ENCODE measurements at places on chromosomes 4 and X.

GRCh38 chr4:154608361-154609252 lies 3.8 kb downstream of the FGG start:
- DNase-seq, result no peak

DNA sequence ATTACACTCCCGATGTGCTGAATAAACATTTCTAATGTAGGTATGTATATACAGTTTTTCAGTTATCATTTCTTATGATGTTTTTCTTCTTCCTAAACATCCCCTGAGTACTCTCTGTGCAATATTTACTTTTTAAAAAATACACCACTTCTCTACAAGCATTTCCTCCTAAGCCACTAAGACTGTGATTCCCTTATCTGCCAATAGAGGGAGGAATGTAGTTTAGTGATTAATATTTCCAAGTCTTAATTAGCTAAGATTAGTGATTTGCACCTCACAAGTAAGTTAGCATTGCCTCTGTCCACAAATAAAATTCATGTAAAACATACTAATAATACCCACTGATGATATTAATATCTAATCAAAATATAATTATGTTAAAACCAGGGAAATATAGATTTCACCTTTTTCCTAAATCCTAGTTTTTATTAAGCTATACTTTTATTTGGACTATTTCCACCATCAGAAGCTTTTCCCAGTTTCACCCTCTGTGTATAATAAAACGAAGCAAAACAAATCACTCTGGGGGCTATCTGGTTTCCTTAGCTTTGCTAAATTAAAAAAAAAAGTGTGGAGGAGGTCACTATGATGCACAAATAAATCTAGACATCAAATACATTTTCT lies 909.1 kb downstream of the FAT4 start:
- DNase-seq, result no peak

DNA sequence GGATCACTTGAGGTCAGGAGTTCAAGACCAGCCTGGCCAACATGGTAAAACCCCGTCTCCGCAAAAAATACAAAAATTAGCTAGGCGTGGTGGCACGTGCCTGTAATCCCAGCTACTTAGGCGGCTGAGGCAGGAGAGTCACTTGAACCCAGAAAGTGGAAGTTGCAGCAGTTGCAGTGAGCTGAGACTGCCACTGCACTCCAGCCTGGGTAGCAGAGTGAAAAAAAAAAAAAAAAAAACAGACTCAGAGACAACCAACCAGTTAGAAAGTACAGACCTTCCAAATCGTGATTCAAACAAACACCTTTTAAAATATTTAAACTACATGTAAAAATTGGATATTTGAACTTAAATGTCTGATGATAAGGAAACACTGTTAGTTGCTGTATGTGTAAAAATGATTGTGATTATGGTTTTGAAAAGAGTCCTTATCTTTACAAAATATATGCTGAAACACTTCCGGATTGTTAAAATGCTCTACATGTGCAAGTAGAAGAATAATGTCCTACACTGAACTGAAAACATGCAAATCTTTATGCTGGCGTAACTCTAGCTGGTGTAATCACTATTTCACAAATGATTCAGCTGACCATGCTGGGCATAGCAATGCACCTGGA lies 37.8 kb downstream of the SH3KBP1 start:
- peak; percentile 22 for DNase-seq

- DNase-seq, result no peak
Observed at GRCh38 chr4:168451331-168451730, 29.0 kb downstream of the DDX60L start.

DNA sequence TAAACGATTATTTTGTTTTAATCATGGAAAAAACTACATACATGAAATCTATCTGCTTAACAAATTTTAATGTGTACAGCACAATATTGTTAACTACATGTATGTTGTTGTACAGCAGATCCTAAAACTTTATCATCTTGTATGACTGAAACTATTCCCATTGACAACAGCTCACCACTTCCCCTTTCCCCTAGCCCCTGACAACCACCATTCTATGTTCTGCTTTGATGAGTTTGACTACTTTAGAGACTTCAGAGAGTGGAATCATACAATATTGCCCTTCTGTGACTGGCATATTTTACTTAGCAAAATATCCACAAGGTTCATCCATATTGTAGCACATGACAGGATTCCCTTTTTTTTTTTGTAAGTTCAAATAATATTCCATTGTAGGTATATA lies 185.9 kb downstream of the CFAP299 start:
- DNase-seq, result no peak

GRCh38 chr4:148192526-148192925 lies 249.7 kb downstream of the NR3C2 start:
- no peak for DNase-seq

DNA sequence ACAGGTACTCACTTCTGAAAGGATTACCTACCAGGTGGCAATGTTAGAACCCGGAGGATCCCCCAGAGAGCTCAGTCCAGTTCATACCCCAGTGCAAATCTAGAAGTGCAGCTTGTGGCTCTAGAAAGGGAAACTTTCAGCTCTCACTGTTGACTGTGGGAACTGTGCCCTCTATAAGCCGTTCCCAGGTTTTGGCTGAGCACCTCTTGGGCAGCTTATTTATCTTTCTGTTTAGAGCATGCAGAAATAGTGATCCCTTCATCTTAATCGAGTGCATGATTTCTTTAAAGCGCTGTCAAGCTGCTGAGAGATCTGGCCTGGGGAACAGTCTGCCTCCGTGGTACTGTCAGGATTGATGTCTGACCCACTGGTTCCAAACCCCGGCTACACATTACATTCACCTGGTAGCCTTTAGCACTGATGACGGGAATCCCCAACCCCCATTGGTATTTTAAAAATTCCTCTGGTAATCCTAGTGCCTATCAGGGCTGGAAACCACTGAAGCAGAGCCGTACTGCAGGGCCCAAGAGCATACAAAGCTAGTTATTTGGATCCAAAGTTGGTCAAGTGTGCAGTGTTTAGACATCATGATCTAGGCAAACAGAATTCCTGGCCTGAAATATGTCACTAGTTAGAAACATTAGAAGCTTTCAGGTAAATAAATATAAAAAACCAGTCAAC lies 103.2 kb downstream of the KLHL8 start:
- no peak for DNase-seq

DNA sequence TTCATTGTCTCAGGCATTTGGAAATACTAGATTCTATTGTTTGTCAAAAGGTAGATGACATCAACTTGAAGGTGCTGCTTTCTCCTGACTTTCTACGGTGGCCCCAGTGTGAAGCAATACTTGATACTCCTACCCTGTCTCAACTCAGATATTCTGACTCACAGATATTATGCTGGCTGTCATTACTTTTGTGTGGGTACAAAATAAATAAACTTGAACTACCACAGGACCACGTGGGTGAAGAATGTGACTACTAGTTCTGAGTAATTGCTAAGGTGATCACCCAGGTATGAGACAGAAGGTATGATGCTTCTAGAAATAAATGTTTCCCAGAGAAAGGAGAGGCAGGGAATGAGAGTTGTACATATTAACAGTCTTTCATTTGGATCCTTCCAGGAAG lies 275.3 kb upstream of the SPOCK3 start:
- no peak for DNase-seq

- DNase-seq, result no peak
Observed at GRCh38 chr4:158875455-158875854, 106.6 kb downstream of the FNIP2 start.

DNA sequence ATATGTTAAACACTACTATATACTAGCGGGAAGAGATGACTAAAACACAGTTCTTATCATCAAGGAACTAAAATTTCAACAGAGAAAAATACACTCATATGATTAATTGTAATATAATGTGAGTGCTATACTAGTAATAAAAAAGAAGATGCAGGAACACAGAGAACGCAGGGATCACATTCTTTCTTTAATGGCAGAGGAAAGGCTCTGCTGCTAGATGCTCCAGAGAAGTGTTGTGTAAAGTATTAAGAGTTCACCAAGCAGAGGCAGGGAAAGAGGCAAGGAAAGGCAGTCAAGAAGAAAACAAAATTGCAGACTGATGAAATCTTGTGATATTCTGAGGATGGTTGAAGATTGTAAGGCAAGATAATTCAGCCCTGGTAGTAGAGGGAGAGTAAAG lies 394.7 kb downstream of the PDGFC start:
- DNase-seq, result no peak

DNA sequence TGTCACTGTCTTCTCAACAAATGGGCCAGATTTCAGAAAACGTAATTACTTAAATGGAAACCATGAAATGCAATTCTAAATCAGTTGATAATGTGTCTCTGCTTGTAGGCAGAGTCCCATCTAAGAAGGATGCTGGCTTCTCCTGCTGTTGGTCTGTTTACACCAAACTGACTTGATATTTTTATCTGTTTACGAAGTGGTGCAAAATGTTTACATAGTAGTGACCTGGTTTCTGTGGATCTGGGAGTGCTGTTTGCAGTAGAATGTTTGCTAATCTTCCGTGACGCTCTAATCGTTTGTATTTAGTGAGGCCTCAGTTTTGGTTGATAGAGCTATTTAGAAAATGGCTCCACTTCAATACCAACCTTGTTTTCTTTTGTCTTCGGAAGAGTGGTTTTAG lies 213.5 kb downstream of the VEGFC start:
- DNase-seq, result no peak

GRCh38 chr4:101238706-101239105 lies 108.6 kb downstream of the PPP3CA start:
- no peak for DNase-seq

DNA sequence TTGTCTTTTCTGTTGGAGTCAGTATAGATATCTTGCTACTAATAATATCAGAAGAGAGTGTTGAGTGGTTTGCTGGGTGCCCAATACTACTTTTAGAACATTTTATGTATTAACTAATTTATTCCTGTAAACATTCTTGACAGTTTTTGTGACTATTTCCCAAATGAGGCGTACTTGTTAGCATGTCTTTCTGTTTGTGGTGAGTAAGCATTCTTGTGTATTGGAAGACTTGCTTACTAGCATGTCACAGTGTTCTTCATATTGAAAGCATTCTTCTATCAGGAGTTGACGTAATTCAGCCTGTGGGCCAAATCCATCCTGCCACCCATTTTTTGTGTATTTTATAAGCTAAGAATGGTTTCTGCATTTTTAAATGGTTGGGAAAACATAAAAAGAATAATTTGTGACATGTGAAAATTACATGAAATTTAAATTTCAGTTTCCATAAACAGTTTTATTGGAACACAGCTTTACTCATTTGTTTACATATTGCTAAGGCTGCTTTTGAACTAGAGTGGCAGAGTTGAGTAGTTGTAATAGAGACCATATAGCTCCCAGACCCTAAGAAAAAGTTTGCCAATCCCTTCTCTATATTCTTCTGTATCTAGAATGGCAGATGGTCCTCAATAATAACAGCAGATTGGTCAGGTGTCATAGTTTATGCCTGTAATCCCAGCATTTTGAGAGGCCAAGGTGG lies 20.4 kb downstream of the REPS2 start:
- DNase-seq, result no peak

GRCh38 chr4:113053883-113054282 lies 4.4 kb downstream of the ANK2 start:
- DNase-seq, result no peak

DNA sequence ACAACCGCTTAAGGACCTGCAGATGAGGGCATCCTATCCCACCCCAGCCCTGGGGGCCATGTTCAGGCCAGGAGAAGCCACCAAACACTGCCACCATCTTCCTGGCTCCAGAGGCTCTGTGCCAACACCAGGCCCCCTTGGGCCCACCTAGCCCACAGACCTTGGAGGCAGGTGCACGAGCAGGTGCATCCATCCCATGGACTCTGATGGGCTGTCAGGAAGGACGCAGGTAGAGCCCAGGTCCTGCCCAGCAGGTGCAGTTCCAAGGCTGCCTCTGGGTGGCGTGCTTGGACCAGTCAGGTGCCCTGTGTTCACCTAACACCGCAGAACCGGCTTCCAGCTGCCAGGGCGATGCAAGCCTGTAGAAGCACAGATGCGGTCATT lies 22.8 kb upstream of the PDE6B start:
- DNase-seq, result peak; percentile 35

- no peak for DNase-seq
Observed at GRCh38 chr4:88841635-88842034, 144.0 kb upstream of the NAP1L5 start.

GRCh38 chr4:166123546-166123945 lies 250.5 kb downstream of the TLL1 start:
- no peak for DNase-seq

- DNase-seq, result no peak
Observed at GRCh38 chr4:111362941-111363361, 740.1 kb upstream of the PITX2 start.

DNA sequence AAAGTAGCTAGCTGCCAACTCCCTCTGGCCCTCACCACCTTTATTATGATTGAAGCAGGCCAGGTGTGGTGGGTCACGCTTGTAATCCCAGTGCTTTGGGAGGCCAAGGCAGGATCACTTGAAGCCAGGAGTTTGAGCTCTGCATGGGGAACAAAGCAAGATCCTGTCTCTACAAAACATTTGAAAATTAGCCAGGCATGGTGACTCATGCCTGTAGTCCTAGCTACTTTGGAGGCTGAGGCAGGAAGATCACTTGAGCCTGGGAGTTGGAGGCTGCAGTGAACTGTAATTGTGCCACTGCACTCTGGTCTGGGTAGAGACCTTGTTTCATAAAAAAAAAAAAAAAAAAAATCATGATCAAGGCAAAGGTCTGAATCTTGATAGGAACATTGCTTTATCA lies 467.0 kb upstream of the DIPK2B start:
- DNase-seq, result no peak

- DNase-seq, result no peak
Observed at GRCh38 chr4:48261281-48261680, 8.4 kb downstream of the TEC start.

- no peak for DNase-seq
Observed at GRCh38 chrX:124910611-124911010, 409.1 kb upstream of the TEX13C start.

GRCh38 chr4:176964116-176964691 lies 171.5 kb upstream of the VEGFC start:
- no peak for DNase-seq

DNA sequence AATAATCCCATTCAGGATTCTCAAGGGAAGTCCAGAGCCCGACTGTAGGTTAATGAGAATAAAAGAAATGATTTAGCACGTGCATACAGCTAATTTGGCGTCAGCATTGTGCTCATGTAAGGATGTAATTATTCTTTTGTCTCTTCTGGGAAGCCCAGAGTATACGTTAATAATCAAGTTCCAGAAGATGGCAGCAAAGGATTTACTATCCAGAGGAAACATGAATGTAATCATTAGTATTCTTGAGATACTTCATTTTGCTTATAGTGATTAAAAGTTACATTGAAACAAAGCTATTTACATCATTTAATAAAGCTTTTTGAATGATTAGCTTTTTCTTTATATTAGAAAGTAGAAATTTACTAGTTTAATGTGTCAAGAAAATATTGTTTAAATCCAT lies 27.1 kb upstream of the MAP9 start:
- DNase-seq, result no peak

DNA sequence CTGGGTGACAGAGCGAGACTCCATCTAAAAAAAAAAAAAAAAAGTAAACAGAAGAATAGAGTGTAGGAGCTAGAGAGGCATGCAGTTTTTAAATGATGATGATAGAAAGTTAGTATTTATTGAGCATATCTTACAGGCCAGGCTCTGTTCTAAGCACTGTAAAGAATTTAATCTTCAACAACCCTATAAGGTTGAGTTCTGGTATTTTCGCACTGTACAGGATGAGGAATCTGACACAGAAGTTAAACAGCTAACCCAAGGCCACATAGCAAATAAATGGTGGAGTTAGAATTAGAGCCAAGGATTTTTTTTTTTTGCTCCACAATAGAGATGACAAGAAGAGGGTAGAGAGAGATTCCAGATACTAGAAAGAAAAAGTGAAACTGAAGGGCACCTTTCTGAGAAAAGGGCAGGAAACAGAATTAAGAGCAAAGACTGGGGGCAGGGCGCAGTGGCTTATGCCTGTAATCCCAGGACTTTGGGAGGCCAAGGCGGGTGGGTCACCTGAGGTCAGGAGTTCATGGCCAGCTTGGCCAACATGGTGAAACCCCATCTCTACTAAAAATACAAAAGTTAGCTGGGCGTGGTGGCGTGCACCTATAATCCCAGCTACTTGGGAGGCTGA lies 56.1 kb downstream of the KLHL5 start:
- peak; percentile 65 for DNase-seq
